Thymus (tissue), 14 donors: ENCODE measurements at places on chromosomes 5 and 9. TPM values are rescaled to one million over a fixed set of nuclear protein-coding genes. Genes with fewer than 3 reads are reported as not detected.

The RAPGEF6 gene
- polyA plus RNA-seq = 11.3 TPM

The KIF12 gene
- polyA plus RNA-seq = 1.8 TPM

The VCAN gene
- 7.0 TPM for polyA plus RNA-seq

DNA sequence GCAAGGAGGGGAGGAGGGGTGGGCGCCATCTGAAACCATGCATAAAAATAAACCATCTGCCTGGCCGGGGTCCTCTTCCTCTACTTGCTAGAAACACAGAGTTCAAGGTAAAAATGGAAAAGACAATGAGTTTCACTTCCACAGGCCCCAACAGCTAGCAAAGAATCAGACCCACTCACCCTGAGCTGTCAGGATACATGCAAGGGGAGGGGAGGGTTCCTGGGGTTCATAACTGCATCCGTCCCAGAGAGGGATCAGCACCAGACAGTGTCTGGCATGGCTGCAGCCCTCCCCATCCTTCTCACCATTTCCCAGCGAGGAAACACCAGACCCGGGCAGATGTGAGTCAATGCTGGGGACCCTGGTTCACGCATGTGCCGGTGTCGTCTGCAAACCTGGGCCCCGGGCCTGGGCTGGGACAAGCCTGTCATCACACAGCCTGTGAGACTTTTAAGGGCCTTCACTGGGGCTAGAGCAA, 55.4 kb downstream of the SEMA4D start:
- H3K36me3 ChIP-seq = peaks cover 44% of the 10 kb centered on the region
- no peak overlapping the region for H3K27ac ChIP-seq
- H3K27me3 ChIP-seq = no peaks in the 10 kb centered on the region
- DNase-seq = no peak

DNA sequence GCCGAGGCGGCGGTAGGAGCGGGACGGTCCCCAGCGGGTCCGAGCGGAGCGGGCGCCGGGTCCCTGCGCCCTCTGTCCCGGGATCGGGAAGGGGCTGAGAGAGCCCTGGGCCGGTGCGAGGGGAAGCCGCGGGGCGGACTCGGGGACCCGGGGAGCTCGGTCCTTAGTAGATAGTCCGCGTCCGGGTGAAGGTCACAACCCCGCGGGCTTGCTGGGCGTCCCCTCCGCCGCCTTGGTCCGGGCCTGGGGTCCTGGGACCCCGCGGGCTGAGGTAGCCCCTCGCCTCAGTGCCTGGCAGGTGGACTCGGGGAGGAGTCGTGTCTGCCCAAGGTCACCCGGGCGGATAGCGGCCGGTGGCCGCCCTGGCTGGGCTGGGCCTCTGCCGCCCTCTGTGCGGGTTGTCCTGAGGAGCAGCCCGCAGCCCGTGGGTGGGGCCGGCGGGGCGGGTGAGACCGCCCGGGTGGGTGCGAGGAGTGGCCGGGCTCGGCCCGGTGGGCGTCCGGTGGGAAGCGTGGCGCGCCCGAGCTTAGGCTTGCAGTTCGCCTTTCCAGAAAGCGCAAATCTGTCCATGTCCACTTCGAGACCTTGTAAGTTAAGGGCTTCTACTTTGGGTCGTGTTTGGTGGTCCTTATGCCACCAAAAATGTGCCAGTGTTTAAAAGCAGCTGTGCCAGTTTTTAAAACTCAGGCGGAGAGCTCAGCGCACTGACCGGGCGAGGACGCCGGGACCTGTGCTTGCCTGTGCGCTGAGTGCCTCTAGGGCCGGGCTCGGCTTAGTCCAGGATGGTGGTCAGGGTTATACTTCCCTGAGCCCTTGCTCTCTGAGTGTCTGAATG, 554 bp downstream of the SDHA start:
- no peak for DNase-seq
- peak overlapping the region; percentile 53 for H3K27ac ChIP-seq
- H3K27me3 ChIP-seq = no peaks in the 10 kb centered on the region
- H3K36me3 ChIP-seq = peaks cover 6% of the 10 kb centered on the region

- no peak overlapping the region for H3K27ac ChIP-seq
- H3K27me3 ChIP-seq = no peaks in the 10 kb centered on the region
- no peak for DNase-seq
- H3K4me3 ChIP-seq = no peak overlapping the region
These were observed 94.9 kb downstream of the BASP1 start for GRCh38 chr5:17312358-17312757.

DNA sequence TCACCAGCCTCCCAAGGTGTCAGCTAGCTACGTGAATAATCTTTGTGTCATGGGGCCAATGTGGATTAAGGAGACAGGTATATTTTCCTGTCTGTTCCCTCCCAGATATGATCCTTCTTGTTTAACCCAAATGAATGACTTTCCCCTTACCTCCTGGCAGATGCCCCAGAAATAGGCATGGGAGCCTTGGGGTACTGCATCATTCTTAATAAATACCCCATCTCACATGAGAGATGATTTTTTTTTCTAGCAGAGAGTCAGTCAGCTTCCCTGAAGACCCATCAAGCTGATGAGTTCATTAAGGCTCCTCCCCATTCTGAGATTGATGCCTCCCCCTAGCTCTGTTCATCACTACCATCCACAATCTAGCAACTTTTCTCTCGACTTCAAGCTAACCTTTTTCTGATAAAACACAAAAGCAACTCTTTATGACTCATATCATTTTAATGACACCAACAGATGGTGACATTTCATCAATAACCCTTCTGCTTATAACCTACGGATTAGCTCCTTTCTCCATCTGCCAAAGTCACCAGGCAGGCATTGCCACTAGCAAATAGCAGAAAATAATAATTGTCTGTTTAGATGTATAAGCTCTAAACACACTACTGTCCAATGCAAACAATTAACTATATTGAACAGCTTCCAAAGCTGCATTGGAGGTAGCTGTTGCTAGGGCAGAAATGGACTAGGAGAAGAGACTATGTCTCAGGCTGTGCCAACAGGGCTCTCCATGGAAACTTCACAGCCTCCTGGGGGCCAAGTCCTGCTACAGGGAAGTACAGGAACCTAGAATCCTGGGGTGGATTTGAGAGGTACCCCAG, 143.7 kb downstream of the ACER2 start:
- no peaks in the 10 kb centered on the region for H3K27me3 ChIP-seq
- DNase-seq = no peak
- no peak overlapping the region for H3K27ac ChIP-seq
- H3K36me3 ChIP-seq = no peaks in the 10 kb centered on the region

DNA sequence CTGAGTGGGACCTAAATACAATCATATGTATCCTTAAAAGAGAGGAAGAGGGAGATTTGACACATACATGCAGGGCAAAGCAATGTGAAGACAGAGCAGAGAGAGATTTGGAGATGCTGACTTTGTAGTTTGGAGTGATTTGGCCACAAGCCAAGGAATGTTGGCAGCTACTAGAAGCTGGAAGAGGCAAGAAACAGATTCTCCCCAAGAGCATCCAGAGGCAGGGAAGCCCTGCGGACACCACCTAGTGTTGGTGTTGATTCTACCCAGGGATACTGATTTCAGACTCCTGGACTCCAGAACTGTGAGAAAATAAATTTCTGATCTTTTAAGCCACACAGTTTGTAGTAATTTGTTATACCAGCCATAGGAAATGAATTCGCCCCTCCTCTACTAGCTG, 64.9 kb upstream of the OSMR start:
- no peak overlapping the region for H3K4me3 ChIP-seq
- H3K36me3 ChIP-seq = no peaks in the 10 kb centered on the region
- no peak overlapping the region for H3K27ac ChIP-seq
- H3K4me1 ChIP-seq = no peaks in the 10 kb centered on the region

DNA sequence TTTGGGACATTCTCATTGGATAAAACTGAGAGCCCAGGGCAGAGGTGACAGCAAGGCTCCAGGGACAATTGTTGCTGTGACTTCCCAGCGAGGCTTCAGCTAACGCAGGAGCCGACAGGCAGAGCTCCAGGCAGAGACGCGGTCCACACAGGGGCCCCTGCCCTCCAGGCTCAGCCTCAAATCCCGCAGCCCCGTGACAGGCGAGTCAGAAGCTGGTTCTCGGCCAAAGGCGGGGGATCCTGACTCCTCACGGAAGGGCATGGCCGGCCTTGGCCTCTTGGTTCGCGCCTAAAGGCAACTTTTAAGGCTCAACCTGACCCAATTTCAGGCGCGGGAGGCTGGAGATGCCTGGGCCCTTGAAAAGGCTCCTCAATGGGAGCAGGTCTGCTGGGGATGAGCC, 21.3 kb downstream of the SLC12A7 start:
- H3K27ac ChIP-seq = no peak overlapping the region
- H3K27me3 ChIP-seq = no peaks in the 10 kb centered on the region
- H3K36me3 ChIP-seq = peaks cover 77% of the 10 kb centered on the region
- H3K4me3 ChIP-seq = no peak overlapping the region
- no peaks in the 10 kb centered on the region for H3K4me1 ChIP-seq

DNA sequence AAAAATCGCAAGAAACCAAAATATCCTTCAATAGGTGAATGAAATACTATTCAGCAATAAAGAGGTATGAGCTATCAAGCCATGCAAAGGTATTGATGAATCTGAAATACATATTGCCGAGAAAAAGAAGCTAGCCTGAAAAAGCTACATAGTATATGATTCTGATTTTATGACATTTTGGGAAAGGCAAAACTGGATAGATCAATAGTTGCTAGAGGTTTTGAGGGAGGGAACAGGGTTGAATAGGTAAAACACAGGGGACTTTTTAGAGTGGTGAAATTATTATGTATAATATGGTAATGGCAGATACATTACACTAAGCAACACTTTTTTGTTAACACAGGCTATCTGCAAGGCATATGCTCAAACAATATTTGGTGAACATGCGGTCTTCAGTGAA, 327.6 kb upstream of the ADAMTSL1 start:
- no peaks in the 10 kb centered on the region for H3K36me3 ChIP-seq
- no peak overlapping the region for H3K27ac ChIP-seq
- H3K4me1 ChIP-seq = no peaks in the 10 kb centered on the region
- H3K27me3 ChIP-seq = no peaks in the 10 kb centered on the region
- DNase-seq = no peak

- no peak for DNase-seq
- H3K36me3 ChIP-seq = no peaks in the 10 kb centered on the region
- no peak overlapping the region for H3K4me3 ChIP-seq
- H3K4me1 ChIP-seq = no peaks in the 10 kb centered on the region
These were observed 179.8 kb downstream of the OLFM1 start for GRCh38 chr9:135267191-135267809.

- no peak for DNase-seq
- H3K4me1 ChIP-seq = no peaks in the 10 kb centered on the region
- H3K4me3 ChIP-seq = no peak overlapping the region
- no peaks in the 10 kb centered on the region for H3K27me3 ChIP-seq
These were observed 35.9 kb downstream of the FBXW2 start for GRCh38 chr9:120757026-120757913.
